ENCODE measurements at places on chromosomes 11 and 22.

GRCh38 chr11:50077526-50077925 is 44.9 kb downstream of the OR4C45 start:
- no peak for DNase-seq

DNA sequence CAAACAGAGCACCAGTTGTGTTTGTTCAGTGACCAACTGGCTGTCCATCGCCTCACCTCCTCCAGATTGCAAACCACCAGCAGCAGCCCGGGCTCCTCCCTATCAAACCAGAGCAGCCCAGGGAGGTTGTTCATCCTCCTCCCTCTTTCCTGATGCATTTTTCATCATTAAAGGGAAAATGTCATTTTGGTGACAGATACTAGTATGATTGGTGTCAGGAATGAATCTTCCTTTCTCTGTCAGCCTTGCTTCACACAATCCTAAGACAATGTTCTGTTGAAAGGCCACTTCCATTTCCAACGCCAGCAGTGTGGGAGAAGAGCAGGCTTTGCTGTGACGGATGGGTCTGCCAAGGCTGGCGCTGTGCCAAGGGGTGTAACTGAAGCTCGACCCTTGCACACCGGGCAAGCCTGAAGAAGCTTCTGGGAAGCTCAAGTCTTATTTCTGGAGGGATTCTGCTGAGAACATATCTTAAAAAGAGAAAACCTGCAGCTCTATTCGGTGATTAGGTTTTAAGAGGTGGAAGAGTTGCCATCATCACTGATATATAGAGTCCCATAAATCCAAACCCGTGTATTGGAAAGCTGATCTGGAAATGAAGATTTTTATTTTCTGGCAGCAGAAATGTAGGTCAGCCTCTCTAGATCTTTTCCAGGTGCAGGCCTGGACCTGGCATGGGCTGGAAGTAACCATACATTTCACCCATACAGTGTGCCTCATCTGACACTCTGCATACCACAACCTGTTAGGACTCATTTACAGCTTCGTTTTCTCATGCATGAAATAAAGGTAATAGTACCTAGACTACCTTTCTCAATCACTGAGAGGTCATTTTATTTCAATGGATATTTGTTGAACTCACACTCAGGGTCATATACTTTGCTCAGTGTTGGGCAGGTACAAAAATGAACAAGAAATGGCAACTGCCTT is 524.5 kb downstream of the NTM start:
- DNase-seq: no peak

DNA sequence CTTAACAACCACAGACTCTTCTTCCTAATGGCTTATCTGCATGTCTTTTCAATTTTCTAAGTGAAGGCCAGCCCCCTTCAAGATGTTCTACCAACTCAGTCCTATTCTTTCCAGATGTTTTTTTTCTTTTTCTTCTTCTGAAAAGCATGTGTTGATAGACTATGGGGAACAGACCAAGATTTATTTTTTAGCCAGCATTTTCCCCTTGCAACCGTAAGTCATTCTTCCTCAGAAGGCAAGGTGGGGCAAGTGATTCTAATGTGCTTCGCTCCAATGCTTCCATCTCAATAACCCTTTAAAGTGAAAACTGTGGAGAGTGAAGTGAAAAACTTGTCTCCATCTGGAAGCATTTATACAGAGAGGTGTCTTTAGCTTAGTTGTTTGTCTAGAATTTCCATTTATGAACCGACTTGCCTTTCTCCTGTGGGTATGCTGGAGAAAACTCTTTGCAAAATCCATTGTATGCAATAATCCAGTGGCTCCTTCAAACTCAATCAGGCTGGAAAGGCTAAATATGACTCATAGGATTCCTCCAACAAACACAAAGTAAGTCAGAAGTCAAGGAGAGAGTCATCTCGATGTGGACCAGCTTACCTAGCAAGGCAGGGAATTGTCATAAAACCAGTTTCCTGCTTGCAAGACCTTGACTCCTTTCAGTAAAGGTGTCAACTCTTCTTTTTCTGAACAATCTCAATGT is 83.7 kb downstream of the MAML2 start:
- DNase-seq: no peak

GRCh38 chr11:17905477-17905876 is 107.4 kb downstream of the SERGEF start:
- DNase-seq: no peak

GRCh38 chr11:3841426-3842350 is 929 bp upstream of the RHOG start:
- peak; percentile 96 for DNase-seq

GRCh38 chr22:26615149-26615548 is 2.7 kb downstream of the CRYBB1 start:
- DNase-seq: no peak

- DNase-seq: no peak
Measured at GRCh38 chr11:103529181-103529684, 420.0 kb downstream of the DYNC2H1 start.

DNA sequence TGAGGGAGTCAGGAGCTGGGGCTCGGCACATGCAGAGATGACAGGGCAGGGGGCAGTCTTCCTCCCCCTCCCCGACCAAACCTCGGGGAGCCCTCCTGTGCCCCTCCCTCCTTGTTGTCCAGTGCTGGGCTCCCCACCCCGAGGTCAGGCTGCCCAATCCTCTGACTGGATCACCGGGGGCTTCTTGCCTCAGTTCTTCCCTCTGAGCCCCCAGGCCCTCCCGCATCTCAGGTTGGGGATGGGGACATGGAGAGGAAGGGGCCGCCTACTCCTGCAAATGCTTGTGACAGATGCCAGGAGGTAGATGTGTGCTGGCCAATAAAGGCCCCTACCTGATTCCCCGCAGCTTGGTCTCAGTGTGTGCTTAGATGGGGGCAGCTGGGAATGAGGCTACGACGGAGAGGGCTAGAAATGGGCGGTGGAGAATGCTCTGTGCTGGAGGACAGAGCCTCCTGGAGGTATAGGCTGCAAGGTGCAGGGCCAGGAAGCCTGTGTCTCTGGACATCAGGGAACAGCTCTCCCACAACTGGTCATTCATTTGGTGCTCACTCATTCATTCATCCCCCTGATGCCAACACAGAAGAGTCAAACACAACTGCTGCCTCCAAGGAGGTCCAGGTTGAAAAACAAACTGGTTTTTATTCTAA is 8.4 kb downstream of the RHBDD3 start:
- no peak for DNase-seq

DNA sequence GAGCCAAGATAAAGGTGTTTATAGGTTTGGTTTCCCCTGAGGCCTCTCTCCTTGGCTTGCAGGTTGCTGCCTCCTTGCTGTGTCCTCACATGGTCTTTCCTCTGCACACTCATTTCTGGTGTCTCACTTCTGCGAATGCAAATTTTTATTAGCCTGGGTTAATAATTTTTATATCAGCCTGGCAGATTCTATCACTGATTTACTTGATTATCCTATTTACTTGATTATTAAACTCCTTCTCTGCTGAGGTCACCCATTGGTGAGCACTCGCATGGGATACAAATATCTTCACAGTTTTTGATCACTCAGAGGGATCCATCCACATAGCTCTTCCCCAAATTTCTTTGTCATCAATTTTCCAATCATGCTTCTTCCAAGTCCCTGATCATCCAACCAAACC is 90.9 kb upstream of the IGLL5 start:
- DNase-seq: no peak

GRCh38 chr11:47192111-47192510 is 5.9 kb upstream of the PACSIN3 start:
- peak; percentile 9 for DNase-seq

DNA sequence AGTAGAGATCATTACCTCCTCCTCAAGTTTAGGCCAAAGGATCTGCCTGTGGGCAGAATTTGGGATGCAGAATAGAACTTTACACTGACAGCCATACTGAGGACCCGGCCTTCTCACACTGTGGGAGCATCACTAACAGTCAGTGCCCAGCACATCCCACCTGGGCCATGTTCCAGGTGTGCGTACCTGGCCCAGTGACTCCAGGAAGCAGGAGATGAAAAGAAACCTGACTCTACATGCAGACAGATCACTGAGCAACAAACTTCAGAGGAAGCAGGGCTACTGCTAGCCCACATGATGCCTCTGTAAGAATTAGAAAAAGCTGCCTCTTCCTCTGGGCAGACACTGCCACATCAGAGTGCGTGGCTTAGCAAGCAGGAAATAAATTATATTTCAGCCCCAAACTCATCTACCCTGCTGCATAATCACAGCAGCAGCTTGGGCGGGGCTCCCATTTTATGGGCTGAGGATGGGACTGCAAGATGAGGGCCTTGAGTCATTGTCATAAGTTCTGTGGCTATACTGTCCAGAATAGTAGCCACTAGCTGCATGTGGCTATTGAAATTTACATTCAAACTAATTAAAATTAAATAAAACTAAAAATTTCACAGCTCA is 6.0 kb upstream of the LMO2 start:
- DNase-seq: no peak

GRCh38 chr11:76786441-76787014 is 3.4 kb downstream of the TSKU start:
- no peak for DNase-seq

DNA sequence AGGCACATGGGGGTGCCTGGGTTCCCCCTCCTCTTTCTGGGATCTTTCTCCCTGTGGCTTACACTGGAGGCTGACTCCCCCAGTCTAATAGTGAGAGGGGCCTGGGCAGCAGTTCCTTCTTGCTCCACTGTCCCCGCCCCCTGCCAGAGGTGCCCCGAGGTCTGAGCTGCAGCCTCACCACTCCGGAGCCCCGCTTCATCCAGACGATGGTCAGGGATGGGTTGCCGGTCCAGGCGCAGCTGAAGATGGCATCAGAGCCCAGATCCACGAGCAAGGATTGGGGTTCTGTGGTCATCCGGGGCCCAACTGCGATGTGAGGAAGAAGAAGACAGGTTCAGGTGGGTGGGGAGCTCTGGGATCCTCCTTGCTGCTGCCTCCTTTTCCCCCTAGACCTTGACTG is 91.1 kb downstream of the ST3GAL4 start:
- no peak for DNase-seq

DNA sequence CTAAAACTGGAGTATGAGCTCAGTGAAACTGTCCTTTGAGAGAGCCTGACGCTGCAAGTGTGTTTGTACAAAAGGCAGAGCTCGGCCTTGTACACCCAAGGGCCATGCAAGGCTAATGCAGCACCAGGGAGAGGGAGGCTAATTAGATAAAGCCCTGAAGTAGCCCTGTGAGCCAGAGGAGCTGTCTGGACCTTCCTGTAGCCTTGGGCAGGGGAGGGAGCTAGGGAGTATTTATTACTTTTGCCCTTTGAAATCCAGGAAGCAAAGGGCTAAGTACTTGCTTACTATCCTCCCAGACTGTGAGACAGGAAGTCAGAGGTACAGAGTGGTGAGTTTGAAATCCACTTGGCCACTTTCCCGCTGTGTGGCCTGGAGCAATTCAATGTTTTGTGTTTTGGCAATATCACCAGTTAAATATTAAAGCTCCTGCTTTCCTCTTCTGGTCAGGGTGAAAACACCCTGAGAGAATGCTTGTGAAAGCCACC is 10.2 kb upstream of the LDHA start:
- peak; percentile 52 for DNase-seq

DNA sequence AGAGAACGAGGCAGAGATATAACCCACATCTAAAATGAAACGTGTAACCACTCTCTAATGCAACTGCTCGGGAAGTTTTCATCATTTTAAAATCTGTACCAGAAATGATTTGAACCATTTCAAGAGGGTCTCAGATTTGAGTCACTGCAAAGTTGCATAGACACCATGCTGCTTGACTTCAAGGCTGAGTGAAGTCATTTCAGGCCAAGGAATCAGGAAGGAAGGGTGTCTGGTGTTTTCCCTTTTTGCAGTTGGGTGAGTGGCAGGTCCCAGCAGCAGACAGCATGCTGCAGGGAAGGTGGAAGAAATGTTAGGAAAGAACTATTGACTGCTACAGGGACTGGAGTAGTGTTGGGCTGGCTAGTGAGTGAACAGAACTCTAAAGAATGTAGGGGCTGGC is 16.5 kb downstream of the TANGO2 start:
- DNase-seq: no peak

GRCh38 chr11:11946180-11946579 is 62.2 kb downstream of the DKK3 start:
- no peak for DNase-seq

Data from OCI-M1 (cell line).